ENCODE measurements at places on chromosomes 7 and 10. TPM values are rescaled to one million over a fixed set of nuclear protein-coding genes. Genes with fewer than 3 reads are reported as not detected.

Gene KIF11
- 11.4 TPM for polyA plus RNA-seq

Gene SORCS1
- 0.22 TPM for polyA plus RNA-seq

Gene ANKRD61
- 0.24 TPM for polyA plus RNA-seq

Gene C10orf71
- not detected for polyA plus RNA-seq

Gene NAPEPLD
- 10.8 TPM for polyA plus RNA-seq

Gene ZCWPW1
- polyA plus RNA-seq: 4.2 TPM

Gene PILRA
- 1.7 TPM for polyA plus RNA-seq

Gene ASZ1
- polyA plus RNA-seq: not detected

Gene ZNF722
- polyA plus RNA-seq: not detected

Gene FGF8
- polyA plus RNA-seq: not detected

Gene GSTO1
- polyA plus RNA-seq: 375 TPM

Gene ZNF727
- polyA plus RNA-seq: not detected

Gene CYP2W1
- not detected for polyA plus RNA-seq

Gene PKD1L1
- 0.05 TPM for polyA plus RNA-seq

Gene OR2A7
- 0.22 TPM for polyA plus RNA-seq

Gene LBX1
- polyA plus RNA-seq: not detected

Gene NOM1
- polyA plus RNA-seq: 9.2 TPM

Gene ST8SIA6
- not detected for polyA plus RNA-seq

Gene ACTL6B
- not detected for polyA plus RNA-seq

Gene CXCL12
- 609 TPM for polyA plus RNA-seq

Gene TAF3
- polyA plus RNA-seq: 5.5 TPM
